Left ventricle myocardium inferior (tissue), 1 donor: ENCODE measurements at places on chromosomes 11 and 22.
A peak's percentile ranks its signal among the peaks of the same experiment; 100 is the strongest.

GRCh38 chr11:102497061-102497460 is 33.5 kb downstream of the MMP7 start:
- DNase-seq = no peak

GRCh38 chr11:76279646-76280045 is 73.3 kb upstream of the WNT11 start:
- no peak for DNase-seq

GRCh38 chr22:38941488-38941987 is 15.9 kb upstream of the APOBEC3A start:
- no peak for DNase-seq

- no peak for DNase-seq
These were observed 114.2 kb downstream of the KCNQ1OT1 start for GRCh38 chr11:2585566-2586086.

DNA sequence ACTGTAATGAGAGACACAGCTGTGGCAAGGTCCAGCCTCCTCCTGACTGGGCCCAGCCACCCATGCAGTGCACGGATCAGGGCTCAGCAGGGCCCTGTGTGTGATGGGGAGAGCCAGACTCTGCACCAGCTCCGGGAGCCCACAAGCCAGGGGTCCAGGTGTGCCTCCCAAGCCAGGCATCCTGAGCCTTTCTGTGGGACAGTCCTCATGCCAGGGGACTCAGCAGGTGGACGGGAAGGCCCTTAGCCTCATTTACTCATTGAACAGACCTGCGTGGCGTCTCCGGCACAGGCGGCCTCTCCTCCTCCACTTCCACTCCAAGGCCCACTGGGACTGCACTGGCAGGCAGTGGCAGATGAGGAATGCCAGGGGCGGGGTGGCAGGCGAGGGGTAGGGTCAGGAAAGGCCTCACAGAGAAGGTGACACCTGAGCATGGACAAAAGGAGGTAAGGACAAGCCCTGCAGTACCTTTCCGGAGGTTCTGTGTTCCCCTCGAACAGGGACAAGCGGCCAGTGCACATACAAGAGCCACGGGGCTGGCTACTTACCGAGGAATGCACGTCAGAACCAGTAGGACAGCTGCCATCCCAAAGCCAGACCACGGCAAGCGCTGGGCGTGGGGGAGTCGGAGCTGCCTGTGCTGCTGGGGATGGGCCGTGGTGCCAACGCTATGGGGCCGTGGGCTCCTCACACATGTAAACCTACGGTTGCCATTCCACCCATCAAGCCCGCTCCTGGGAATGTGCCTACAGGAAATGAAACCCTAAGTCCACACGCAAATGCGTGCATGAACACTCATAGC is 52.7 kb downstream of the IGF2 start:
- no peak for DNase-seq

GRCh38 chr22:40524392-40525249 is 111.9 kb downstream of the MRTFA start:
- DNase-seq = no peak

GRCh38 chr11:236774-237767 is at the start of gene PSMD13:
Gene PSMD13 (plus strand): TSS chr11:236976. CDS start chr11:237050, 74 bp downstream.
- peak; percentile 88 for DNase-seq

DNA sequence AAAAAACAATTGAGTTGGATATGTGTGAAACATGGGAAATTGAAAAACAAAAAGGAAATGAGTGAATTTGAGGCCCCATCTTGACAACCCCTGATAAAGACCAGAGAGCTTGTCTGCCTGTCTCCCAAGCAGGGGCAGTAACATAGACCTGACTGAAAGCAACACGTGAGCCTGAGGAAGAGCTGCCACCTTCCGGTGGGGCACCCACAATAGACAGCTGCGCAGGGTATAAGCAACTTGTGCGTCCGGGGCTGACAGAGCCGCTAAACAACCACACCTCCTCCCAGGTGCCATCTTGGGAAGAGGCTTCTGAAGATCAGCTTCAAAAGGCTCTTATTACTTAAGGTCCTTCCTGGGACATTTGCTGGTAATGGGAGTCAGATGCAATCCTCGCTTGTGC is 166.8 kb downstream of the NTM start:
- DNase-seq = no peak

- no peak for DNase-seq
These were observed 511.2 kb downstream of the BUD13 start for GRCh38 chr11:116261606-116262005.

DNA sequence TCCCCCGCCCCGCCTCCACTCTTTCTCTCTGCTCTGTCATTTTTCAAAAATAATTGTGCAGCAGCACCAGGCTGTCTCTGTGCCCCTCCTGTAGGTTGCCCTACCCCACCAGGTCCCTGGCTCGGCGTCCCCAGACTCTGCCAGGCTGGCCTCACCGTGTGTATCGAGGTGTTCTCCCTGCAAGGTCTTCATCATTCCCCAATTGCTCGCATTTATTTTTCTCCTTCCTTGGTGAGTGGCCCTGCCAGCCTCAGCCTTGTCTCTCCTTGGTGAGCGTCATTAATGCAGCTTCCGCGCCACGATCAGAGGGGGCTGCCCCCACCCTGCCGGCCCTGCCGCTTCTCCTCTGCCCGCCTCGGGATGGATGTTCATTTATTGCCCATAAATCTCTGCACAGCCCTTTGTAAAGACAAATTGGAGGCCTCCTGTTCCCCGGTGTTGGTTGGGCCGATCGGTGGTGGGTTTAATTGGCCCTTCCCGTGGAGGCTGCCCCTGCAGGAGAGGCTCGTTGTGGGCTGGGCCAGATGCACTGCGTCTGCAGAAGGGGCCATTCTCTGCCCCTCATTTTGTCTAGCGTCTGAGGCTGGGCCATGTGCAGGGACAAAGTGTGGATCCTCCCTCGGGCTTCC is 33.2 kb downstream of the RTN4R start:
- DNase-seq = no peak

- no peak for DNase-seq
These were observed 90.1 kb downstream of the ETS1 start for GRCh38 chr11:128497061-128497775.

- DNase-seq = no peak
These were observed 12.2 kb upstream of the SMPD1 start for GRCh38 chr11:6377902-6378639.

- no peak for DNase-seq
These were observed 717 bp downstream of the MRGPRE start for GRCh38 chr11:3231550-3231850.

DNA sequence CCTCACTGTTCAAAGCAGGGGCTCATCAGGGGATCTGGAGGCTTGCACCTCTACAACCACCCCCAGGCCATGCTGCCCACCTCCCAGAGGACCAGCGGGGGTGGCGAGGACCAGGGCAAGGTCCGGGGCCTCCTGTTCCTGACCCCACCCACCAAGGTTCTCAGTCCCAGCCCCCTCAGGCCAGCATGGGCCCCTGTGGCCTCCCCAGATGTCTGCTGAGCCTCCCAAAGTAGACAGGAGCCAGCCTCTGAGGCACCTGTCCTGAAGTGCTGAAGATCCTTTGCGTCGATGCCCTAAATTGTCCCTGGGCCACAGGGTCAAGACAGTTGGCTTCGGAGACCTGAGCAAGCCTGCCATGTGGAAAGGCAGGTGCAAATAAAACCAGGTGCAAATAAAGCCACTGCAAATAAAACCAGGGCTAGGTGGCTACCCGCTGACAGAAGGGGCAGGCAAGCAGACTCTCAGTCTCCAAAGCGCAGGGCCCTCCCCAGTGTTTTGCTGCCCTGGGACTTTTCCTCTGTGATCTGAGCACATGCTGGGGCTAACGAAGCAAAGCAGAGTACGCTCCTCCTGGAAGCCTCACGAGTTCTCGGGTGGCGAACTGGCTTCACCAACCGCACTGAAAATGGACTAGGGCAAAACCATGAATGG is 22.4 kb upstream of the ARFGAP3 start:
- no peak for DNase-seq

DNA sequence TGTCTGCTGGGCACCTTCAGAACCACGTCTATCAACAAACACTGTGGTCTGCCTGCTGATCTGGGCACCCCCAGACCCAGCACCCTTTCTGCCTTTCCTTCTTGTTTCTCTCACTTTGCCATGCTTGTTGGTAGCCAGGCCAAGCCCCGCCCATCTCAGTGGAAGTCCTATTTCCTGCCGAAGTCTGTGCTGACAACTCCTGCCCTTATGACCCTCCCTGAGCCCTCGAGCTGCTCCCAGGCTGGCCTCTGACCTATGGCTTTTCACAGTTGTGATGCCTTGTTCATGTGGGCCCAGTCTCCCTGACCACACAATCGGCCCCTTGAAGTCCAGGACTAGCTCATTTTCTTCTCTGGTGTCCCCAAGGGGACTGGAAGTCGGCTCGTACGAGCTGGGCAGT is 132.1 kb downstream of the DSCAML1 start:
- peak; percentile 20 for DNase-seq

- DNase-seq = no peak
These were observed 86.9 kb upstream of the FAT3 start for GRCh38 chr11:92137747-92138146.

DNA sequence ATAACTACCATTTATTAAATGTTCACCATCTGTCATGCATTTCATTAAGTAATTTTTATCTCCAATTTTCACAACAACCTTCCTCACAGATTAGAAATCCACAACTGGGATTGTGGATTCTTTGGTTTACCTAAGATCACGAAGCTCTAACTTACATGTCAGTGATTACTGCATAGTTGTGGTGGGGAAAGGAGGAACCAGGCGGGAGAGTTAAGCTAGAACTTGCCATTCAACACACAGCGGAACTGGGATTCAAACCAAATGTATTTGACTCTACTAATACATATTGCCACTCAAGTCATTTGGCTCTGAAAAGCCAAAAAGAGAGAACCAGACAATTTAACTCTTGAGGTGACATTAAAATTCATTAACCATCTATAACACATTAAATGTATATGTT is 10.4 kb upstream of the LAYN start:
- DNase-seq = no peak

GRCh38 chr11:134014511-134014910 is 54.4 kb upstream of the JAM3 start:
- no peak for DNase-seq

- no peak for DNase-seq
These were observed 1112.0 kb upstream of the CCDC90B start for GRCh38 chr11:84398017-84398626.

- DNase-seq = no peak
These were observed 26.3 kb upstream of the HMGXB4 start for GRCh38 chr22:35230839-35231584.

- peak; percentile 34 for DNase-seq
These were observed 52.4 kb upstream of the TTLL12 start for GRCh38 chr22:43239193-43239780.

- no peak for DNase-seq
These were observed 1390.0 kb upstream of the RAG2 start for GRCh38 chr11:37988031-37988430.

DNA sequence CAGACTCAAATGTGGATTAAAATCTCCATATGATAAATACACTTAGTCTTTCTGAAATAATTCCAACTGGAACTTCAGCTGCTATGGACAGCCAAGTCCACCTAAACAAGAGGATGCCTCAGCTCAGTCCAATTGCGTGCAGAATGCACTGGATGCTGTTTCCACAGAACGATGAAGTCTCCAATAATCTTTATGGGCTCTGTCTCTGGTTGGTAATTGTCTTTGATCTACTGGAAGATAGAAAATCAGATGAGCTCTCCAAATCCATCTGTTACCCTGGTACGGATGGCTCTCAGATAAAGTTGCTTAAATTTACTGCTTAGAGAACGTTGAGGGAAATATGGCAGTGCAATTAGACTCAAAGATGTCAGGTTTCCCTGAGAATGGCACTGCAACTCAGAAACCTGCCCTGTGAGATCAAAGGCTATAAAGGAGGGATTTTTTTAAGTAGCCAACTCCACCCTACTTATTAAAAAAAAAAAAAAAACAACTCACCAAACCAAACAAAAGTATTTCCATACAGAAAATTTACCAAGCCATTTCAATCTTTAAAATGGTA is 859 bp upstream of the BIRC3 start:
- no peak for DNase-seq

DNA sequence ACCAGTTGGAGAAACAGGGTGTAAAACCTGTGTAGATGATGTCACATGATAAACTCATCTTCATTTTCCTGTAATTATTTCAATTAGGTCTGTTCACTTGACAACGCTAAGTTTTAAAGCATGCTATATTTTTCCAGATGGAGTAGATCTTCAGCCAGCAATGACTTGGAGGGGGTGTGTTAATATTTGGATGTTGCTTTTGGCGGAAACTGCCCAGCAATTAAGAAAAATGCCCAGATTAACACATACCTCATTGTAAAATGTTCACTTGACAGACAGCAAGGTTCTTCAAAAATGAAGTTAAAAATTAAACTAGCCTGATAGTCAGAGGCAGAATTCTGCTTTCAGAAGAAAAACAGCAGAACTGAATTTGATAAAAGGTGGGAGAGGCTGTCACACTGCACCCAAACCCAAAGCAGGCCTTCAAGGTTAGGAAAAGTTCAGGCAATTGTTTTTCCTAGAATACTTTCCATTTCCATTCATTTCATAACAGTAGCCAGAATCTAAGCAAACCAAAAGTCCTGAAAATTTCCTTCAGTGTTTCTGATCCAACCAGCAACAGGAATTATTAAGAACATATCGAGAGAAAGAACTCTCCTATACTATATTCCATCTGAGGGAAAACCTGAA is 33.0 kb downstream of the VSIG10L2 start:
- DNase-seq = no peak

DNA sequence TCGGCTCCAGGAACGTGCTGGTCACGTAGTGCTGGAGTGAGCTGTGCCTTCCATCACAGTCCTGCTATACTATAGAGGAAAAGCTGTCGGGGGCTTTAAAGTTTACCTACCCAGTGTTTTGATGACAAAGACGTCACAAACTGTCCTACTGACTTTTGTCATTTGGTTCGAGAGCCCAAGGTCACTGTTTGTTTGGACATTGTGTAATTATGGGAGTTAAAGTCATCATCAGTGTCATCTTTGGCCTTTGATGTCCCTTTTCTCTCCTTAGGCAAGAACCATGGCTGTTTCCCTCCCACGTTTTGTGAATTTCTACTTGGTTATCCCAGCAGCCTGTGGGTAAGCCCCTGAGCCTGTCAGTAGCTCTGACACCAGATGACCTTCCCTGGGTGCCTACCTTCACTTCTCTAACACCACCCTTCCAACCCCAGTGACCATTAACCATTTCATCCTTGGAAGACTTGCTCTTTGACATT is 59.3 kb downstream of the SLC1A2 start:
- DNase-seq = no peak

GRCh38 chr11:60029015-60029632 is 11.1 kb upstream of the OOSP2 start:
- DNase-seq = no peak

DNA sequence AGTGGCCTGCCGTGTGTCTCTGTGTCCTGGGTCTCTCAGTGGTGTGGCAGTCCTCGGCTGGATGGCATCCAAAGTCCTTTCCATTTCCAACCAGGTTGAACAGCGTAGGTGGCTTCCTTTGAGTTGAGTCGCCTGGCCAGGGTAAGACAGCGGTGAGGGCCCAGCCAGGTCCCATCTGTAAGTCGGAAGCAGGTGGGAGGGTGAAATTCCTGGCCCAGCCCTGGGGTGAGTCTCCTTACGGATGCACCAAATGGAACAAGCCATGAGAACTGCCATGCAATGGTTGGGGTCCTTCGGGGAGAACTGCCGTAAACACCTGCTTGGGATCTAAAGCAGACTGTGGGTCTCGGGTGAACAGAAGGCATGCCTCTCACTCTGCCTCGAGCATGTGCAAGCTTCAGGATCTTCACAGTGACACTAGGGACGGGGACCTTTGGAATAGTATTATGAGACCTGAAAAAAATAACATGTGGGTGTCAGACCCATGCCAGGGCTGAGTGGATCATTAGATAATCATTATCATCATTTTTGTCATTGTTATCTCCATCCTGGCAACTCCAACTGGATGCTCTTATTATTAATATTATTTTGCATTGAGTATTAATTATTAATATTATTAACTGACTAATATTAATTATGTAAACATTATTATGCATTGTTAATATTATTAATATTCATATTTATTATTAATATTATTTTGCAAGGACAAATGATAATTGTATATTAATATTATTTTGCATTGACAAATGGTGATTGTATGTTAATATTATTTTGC is 57.7 kb upstream of the LINC01488 start:
- DNase-seq = no peak
